ENCODE measurements at places on chromosomes 7 and 10.

DNA sequence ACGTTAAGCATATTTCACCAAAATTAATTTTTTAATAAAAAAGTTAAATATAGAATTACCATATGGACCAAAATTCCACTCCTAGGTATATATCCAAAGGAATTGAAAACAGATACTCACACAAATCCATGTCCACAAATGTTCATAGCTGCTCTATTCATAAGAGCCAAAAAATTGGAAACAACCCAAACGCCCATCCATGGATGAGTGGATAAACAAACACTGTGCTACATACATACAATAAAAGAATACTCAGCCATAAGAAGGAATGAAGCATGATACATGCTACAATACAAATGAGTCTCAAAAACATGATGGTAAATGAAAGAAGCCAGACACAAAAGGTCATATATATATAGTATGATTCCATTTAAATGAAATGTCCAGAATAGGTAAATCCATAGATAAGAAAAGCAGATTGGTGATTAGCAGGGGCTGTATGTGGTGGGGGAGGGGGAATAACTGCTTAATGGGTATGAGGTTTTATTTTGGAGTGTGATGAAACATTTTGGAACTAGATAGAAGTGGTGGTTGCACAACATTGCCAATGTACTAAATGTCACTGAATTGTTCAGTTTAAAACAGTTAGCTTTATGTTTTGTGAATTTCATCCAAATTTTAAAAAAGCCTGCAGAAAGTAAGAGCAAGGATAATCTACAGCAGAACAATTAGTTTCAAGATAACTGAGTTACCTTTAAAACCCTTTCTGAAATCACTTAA is 101.2 kb upstream of the EFCAB10 start:
- no peak overlapping the region for H3K4me3 ChIP-seq
- H3K36me3 ChIP-seq = peaks cover 15% of the 10 kb centered on the region
- no peak overlapping the region for H3K27ac ChIP-seq
- H3K4me1 ChIP-seq = peaks cover 45% of the 10 kb centered on the region
- no peaks in the 10 kb centered on the region for H3K27me3 ChIP-seq

GRCh38 chr10:79601939-79602338 is 8.8 kb upstream of the SFTPA1 start:
- H3K27me3 ChIP-seq = no peaks in the 10 kb centered on the region
- H3K4me1 ChIP-seq = no peaks in the 10 kb centered on the region
- H3K4me3 ChIP-seq = no peak overlapping the region
- no peak overlapping the region for H3K27ac ChIP-seq
- no peak for DNase-seq

- peaks cover 3% of the 10 kb centered on the region for H3K4me1 ChIP-seq
- DNase-seq = no peak
- no peak overlapping the region for H3K4me3 ChIP-seq
- H3K27me3 ChIP-seq = peaks cover 41% of the 10 kb centered on the region
- no peaks in the 10 kb centered on the region for H3K36me3 ChIP-seq
Measured at GRCh38 chr7:16791905-16792698, 12.7 kb downstream of the AGR2 start.

- no peaks in the 10 kb centered on the region for H3K27me3 ChIP-seq
- H3K4me3 ChIP-seq = no peak overlapping the region
- H3K27ac ChIP-seq = peak overlapping the region; percentile 24
- DNase-seq = no peak
- H3K4me1 ChIP-seq = peaks cover 2% of the 10 kb centered on the region
Measured at GRCh38 chr10:102596506-102596971, 47.7 kb upstream of the TRIM8 start.

DNA sequence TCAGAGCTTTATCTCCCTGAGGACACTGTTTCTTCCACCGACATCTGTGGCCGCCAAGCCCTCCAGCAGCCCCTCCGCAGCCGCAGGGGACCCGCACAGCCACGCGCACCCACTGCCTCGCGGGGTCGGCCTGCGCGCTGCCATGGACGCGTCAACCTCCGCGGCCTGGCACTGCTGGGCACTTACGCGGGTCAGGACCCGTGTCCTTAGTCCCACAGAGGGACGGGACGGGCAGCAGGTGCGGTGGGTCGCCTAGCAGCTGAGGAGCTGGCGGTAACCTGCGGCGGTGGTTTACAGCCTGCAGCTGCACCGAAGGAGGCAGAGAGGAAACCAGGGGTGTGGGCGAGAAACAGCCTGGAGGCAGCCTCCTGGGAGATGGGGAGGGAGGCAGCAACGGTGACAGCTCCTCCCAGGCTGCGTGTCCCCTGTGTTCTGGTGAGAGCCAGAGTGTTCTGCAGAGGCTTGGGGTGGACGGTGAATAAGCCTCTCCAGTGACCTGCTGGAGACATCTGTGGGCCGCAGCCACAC is 61.3 kb downstream of the SEC61G start:
- no peaks in the 10 kb centered on the region for H3K36me3 ChIP-seq
- DNase-seq = no peak
- no peak overlapping the region for H3K27ac ChIP-seq
- H3K4me3 ChIP-seq = no peak overlapping the region
- H3K27me3 ChIP-seq = no peaks in the 10 kb centered on the region

- no peaks in the 10 kb centered on the region for H3K27me3 ChIP-seq
- H3K27ac ChIP-seq = no peak overlapping the region
- DNase-seq = no peak
- no peak overlapping the region for H3K4me3 ChIP-seq
Measured at GRCh38 chr7:141785706-141786552, 4.1 kb upstream of the TAS2R5 start.

- peaks cover 2% of the 10 kb centered on the region for H3K36me3 ChIP-seq
- peaks cover 5% of the 10 kb centered on the region for H3K4me1 ChIP-seq
- DNase-seq = no peak
- no peak overlapping the region for H3K4me3 ChIP-seq
Measured at GRCh38 chr7:137664846-137665245, 181.9 kb downstream of the DGKI start.

GRCh38 chr7:101422356-101423195 is 59.9 kb downstream of the COL26A1 start:
- peaks cover 12% of the 10 kb centered on the region for H3K27me3 ChIP-seq
- no peak overlapping the region for H3K27ac ChIP-seq
- H3K36me3 ChIP-seq = peaks cover 2% of the 10 kb centered on the region
- peaks cover 5% of the 10 kb centered on the region for H3K4me1 ChIP-seq
- DNase-seq = no peak

- no peaks in the 10 kb centered on the region for H3K36me3 ChIP-seq
- no peak overlapping the region for H3K27ac ChIP-seq
- H3K27me3 ChIP-seq = peaks cover 37% of the 10 kb centered on the region
- no peak overlapping the region for H3K4me3 ChIP-seq
Measured at GRCh38 chr7:26681819-26682418, 182.5 kb downstream of the SKAP2 start.

DNA sequence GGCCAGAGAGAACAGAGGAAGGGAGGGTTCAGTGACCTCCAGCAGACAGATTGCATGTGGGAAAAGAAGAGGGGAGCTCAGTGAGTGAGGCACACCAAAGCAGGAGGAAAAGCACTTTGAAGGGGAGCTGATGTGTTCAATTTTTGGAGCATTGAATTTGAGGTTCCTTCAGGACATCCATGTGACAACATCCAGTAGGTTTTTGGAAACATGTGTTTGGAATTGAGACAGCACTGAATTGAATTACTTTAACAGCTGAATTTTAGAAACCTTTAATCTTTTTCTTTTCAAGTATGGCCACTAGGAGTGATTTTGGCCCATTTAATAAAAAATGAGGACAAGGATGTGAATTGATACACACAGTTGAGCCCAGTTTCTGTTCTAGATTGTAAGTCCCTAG is 101.8 kb upstream of the SEC61G start:
- no peak overlapping the region for H3K27ac ChIP-seq
- H3K4me1 ChIP-seq = peaks cover 4% of the 10 kb centered on the region
- no peak for DNase-seq
- H3K27me3 ChIP-seq = peaks cover 51% of the 10 kb centered on the region
- no peaks in the 10 kb centered on the region for H3K36me3 ChIP-seq

- no peaks in the 10 kb centered on the region for H3K4me1 ChIP-seq
- no peak overlapping the region for H3K27ac ChIP-seq
- no peaks in the 10 kb centered on the region for H3K36me3 ChIP-seq
- H3K4me3 ChIP-seq = no peak overlapping the region
- no peak for DNase-seq
- no peaks in the 10 kb centered on the region for H3K27me3 ChIP-seq
Measured at GRCh38 chr7:11786186-11786585, 45.8 kb downstream of the THSD7A start.

- H3K27ac ChIP-seq = no peak overlapping the region
- no peaks in the 10 kb centered on the region for H3K4me1 ChIP-seq
- H3K4me3 ChIP-seq = no peak overlapping the region
- no peaks in the 10 kb centered on the region for H3K27me3 ChIP-seq
- no peak for DNase-seq
Measured at GRCh38 chr10:44704616-44705015, 206.5 kb upstream of the TMEM72 start.

- H3K27ac ChIP-seq = no peak overlapping the region
- no peak overlapping the region for H3K4me3 ChIP-seq
- DNase-seq = no peak
- no peaks in the 10 kb centered on the region for H3K27me3 ChIP-seq
- peaks cover 8% of the 10 kb centered on the region for H3K4me1 ChIP-seq
Measured at GRCh38 chr7:2202361-2202761, 30.4 kb downstream of the MAD1L1 start.

- no peak for DNase-seq
- peaks cover 8% of the 10 kb centered on the region for H3K27me3 ChIP-seq
- H3K4me3 ChIP-seq = peak overlapping the region; percentile 80
- peaks cover 2% of the 10 kb centered on the region for H3K36me3 ChIP-seq
- H3K4me1 ChIP-seq = peaks cover 14% of the 10 kb centered on the region
Measured at GRCh38 chr10:127612-128432, 7.4 kb upstream of the ZMYND11 start.

DNA sequence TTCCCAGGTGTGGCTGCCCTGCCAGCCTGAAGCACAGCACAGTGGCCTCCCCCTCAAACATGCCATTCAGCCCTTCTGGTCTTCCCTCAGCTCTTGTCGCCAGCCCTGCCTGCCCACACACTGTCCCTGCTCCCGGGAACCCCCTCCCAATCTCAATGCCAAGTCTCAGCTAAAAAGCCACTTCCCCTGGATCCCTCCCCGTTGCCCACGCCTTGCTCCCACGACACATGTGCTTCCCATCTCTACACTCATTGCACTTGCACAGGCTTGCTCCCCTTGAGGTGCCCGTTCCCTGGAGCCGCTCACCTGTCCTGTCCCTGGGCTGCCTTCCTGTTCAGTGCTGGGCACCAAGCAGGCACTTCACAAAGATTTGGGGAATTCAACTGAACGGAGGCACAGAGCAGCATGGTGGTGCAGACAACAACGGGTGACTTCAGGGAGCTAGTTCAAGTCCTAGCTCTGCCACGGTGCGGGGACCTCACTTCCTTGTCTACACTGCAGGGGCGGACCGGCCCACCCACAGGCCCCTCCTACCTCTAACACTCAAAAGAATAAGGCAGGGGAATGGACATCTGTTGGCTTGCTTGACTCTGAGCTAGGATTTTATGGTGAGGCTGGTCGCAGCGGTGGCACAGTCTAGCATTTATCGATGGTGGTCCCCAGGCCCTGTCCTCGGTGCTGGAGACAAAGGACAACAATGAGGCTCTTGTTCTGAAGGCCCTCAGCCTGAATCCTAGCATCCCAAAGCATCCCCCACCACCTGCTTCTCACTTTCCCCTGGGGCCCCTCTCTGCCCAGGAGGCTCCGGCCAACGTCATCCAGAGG is 18.4 kb downstream of the RGS10 start:
- H3K36me3 ChIP-seq = peaks cover 2% of the 10 kb centered on the region
- no peak overlapping the region for H3K4me3 ChIP-seq
- H3K27ac ChIP-seq = no peak overlapping the region
- H3K27me3 ChIP-seq = no peaks in the 10 kb centered on the region

DNA sequence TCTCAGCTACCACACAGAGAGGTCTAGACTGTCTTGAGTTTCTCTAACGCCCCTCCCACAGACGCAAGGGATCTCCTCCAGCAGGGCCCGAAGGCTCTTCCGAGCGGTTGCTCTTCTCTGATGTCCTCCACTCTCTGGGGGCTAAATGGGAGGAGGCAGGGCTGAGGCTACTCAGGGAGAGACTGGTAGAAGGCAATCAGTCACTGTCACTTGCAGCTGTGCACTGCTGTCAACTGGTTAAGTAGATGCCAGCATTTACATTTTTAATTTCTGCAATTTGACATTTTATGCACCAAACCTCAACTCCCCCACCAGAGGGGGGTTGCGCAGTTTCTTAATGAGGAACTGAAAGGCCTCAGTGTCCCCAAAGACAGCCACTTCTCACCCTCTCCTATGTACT is 442.8 kb downstream of the PLXNA4 start:
- H3K27ac ChIP-seq = no peak overlapping the region
- DNase-seq = no peak
- peaks cover 4% of the 10 kb centered on the region for H3K4me1 ChIP-seq
- H3K36me3 ChIP-seq = no peaks in the 10 kb centered on the region
- H3K4me3 ChIP-seq = no peak overlapping the region

- no peak overlapping the region for H3K27ac ChIP-seq
- no peak overlapping the region for H3K4me3 ChIP-seq
- H3K4me1 ChIP-seq = peaks cover 8% of the 10 kb centered on the region
- H3K27me3 ChIP-seq = no peaks in the 10 kb centered on the region
Measured at GRCh38 chr10:129531195-129531968, 64.3 kb downstream of the MGMT start.

DNA sequence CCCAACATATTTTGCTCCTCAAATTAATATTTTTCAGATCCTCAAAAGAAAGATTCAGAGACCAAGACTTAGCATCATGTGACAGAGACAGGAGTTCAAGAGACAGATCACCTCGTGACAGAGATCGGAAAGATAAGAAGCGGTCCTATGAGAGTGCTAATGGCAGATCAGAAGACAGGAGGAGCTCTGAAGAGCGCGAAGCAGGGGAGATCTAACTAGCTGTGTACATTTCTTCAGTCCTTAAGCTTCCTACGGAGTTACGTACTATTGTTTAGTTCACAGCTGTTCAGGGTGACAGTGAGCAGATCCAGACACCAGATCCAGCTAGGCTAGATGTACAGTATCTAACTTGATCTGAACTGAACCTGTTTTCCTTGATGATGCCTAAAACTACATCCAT is 61.3 kb downstream of the KLRG2 start:
- DNase-seq = no peak
- H3K36me3 ChIP-seq = peaks cover 10% of the 10 kb centered on the region
- peak overlapping the region; percentile 19 for H3K27ac ChIP-seq
- peaks cover 11% of the 10 kb centered on the region for H3K4me1 ChIP-seq

DNA sequence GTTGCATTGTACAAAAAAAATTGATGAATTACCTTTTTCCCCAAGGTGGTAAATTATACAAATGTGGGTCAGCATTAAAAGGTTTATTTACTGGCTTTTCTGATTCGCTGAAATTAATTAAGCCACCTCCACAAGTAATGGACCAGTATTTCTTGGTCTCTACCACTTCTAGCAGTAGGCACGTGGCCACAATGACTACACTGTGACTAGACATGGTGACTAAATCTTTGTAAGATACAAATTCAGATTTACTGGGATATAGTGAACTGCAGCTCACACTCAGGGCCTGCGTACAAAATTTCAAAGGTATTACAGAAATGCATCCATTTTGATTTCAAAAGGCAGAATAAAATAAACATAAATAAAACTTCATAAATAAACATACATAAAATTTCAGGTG is 10.9 kb downstream of the HPSE2 start:
- DNase-seq = no peak
- no peak overlapping the region for H3K4me3 ChIP-seq
- H3K4me1 ChIP-seq = no peaks in the 10 kb centered on the region
- H3K27me3 ChIP-seq = peaks cover 39% of the 10 kb centered on the region
